Activated CD8-positive, alpha-beta T cell treated with anti-CD3 and anti-CD28 coated beads, Interleukin-2, amount 10 ng/mL, durations not matched to agents 7 days and 5 days (primary cell): ENCODE measurements at places on chromosomes 6 and 20. TPM values are rescaled to one million over a fixed set of nuclear protein-coding genes. Genes with fewer than 3 reads are reported as not detected.

CEP85L gene
- total RNA-seq: 45.7 TPM

GRCh38 chr6:47134476-47135189 is 92.5 kb upstream of the ADGRF1 start:
- peaks cover 4% of the 10 kb centered on the region for H3K4me1 ChIP-seq
- H3K36me3 ChIP-seq: no peaks in the 10 kb centered on the region
- H3K4me3 ChIP-seq: no peak overlapping the region
- H3K27ac ChIP-seq: no peak overlapping the region
- no peaks in the 10 kb centered on the region for H3K27me3 ChIP-seq
- no peak for DNase-seq

- peaks cover 75% of the 10 kb centered on the region for H3K36me3 ChIP-seq
- peak overlapping the region; percentile 97 for H3K27ac ChIP-seq
- H3K4me1 ChIP-seq: peaks cover 57% of the 10 kb centered on the region
- H3K27me3 ChIP-seq: no peaks in the 10 kb centered on the region
- peak overlapping the region; percentile 98 for H3K4me3 ChIP-seq
- peak; percentile 89 for DNase-seq
These were observed 2.3 kb downstream of the TUBB start for GRCh38 chr6:30722280-30723112.

- DNase-seq: no peak
- H3K36me3 ChIP-seq: no peaks in the 10 kb centered on the region
- H3K4me1 ChIP-seq: no peaks in the 10 kb centered on the region
These were observed 49.3 kb upstream of the L3MBTL3 start for GRCh38 chr6:129969064-129969463.

ZNF311 gene
- 0.39 TPM for total RNA-seq

DNA sequence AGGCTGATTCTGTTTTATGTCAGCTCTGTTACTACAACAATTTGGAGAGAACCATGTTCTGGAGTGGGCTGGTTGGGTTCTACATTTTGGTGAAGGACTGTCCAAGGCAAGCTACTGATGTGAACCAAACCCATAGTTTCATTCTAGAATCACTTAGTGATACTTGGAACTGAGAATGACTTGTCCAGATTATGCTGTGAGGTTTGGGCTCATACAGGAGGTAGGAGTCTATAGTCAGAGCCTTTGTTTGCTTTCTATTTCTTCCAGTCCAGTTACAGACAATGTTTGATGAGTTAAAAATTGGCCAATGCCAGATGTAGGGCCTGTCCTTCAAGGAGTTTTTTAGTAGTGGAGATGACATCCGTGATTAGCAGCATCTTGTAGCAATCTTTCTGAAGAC is 97.9 kb downstream of the LRRC1 start:
- DNase-seq: no peak
- H3K27me3 ChIP-seq: no peaks in the 10 kb centered on the region
- no peak overlapping the region for H3K27ac ChIP-seq
- peaks cover 6% of the 10 kb centered on the region for H3K4me1 ChIP-seq
- no peak overlapping the region for H3K4me3 ChIP-seq

DNA sequence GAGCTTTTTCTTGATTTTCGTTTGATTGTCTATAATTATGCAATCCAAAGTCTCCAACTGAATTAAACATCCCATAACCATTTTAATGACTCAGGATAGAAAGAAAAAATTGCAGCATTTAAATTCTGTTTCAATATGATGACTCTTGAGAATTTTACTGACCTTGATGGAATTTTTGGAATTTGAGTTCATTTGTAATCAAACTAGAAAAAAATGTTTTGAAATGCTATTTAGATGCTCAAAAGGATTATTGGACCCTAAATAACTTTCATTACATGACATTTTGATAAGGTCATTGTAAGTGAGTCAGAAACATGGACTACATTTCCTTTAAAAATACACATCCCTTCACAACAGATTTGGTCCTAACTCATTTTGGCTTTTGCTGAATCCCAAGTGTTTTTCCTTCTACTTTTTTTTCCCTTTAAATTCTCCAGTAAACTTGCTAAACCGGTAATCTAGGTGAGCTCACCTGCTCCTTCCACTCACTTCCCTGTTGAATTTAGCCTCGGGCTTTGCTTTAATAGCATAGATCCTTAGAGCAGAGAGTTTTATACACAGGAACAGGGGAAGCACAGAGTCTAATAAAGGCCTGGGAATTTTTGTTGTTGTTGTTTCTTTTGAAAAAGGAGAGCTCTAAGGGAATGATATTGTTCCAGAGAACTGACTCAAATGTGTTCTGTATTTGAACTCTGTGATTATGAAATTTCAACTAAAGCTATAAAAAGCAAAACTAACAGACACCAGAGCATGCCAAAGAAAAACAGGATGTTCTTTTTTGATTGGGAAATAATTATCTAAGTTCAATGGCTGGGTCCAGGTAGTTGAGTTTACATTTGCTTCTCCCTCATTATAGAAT is 1088.2 kb upstream of the CITED2 start:
- H3K36me3 ChIP-seq: no peaks in the 10 kb centered on the region
- no peak overlapping the region for H3K4me3 ChIP-seq
- no peaks in the 10 kb centered on the region for H3K27me3 ChIP-seq
- no peak overlapping the region for H3K27ac ChIP-seq

DNA sequence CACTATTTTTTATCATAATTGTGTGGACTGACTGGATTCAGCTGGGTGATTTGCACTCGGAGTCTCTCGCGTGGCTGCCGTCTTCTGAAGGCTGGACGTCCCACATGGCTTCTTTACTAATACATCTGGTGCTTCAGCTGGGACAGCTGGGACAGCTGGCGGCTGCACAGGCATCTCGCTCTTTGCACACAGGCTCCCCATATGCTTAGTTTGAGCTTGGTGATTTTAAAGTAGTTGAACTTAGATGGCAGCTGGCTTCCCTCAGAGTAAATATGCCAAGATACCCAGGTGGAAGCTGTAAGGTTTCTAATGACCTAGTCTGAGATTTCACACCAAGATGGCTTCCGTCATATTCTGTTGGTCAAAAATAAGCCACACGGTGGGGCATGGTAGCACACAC is 38.7 kb upstream of the PPP1R3G start:
- DNase-seq: no peak
- no peak overlapping the region for H3K27ac ChIP-seq
- no peak overlapping the region for H3K4me3 ChIP-seq
- no peaks in the 10 kb centered on the region for H3K4me1 ChIP-seq
- no peaks in the 10 kb centered on the region for H3K36me3 ChIP-seq

DNA sequence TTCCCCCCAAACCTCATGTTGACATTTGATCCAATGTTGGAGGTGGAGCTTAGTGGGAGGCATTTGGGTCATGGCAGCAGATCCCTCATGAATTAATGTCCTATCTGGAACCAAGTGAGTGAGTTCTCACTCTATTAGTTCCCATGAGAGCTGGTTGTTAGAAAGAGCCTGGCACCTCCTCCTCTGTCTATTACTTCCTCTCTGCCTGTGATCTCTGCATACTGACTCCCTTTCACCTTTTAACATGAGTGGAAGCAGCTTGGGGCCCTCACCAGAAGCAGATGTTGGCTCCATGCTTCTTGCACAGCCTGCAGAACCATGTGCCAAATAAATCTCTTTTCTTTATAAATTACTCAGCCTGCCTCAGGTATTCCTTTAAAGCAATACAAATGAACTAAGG is 127.3 kb upstream of the RALGAPA2 start:
- no peak overlapping the region for H3K4me3 ChIP-seq
- DNase-seq: no peak
- no peak overlapping the region for H3K27ac ChIP-seq
- H3K36me3 ChIP-seq: no peaks in the 10 kb centered on the region
- peaks cover 9% of the 10 kb centered on the region for H3K4me1 ChIP-seq
- no peaks in the 10 kb centered on the region for H3K27me3 ChIP-seq

DNA sequence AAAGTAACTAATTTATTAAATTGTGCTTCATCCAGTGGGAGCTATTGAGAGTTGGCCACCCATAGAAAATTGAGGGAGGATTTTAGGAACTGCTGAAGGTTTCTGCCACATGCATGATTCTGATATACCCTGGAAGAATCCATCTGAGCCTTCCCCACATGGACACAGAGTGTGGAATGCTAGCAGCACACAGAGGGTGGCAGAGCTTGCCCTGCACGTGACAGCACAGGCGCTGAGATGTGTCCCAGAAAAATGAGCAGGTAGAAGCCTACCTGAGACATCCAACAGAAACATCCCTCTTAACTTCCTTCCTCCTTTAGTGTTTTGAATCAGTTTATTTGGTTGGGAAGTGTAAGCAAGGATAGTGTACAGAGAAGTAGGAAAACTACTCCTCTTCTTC is 96.9 kb downstream of the MTHFD1L start:
- H3K4me3 ChIP-seq: no peak overlapping the region
- H3K36me3 ChIP-seq: peaks cover 34% of the 10 kb centered on the region
- H3K27ac ChIP-seq: no peak overlapping the region
- DNase-seq: no peak
- H3K27me3 ChIP-seq: no peaks in the 10 kb centered on the region

- H3K4me1 ChIP-seq: no peaks in the 10 kb centered on the region
- DNase-seq: peak; percentile 20
These were observed 406.5 kb upstream of the CHD6 start for GRCh38 chr20:42024653-42025052.

ANKRD6 gene
- total RNA-seq: 9.1 TPM

- peaks cover 44% of the 10 kb centered on the region for H3K4me1 ChIP-seq
- H3K4me3 ChIP-seq: peak overlapping the region; percentile 31
- peaks cover 8% of the 10 kb centered on the region for H3K36me3 ChIP-seq
- peak; percentile 33 for DNase-seq
These were observed 54.4 kb downstream of the PRR18 start for GRCh38 chr6:166253778-166254204.

EFCAB8 gene
- 1.5 TPM for total RNA-seq

WFDC9 gene
- total RNA-seq: not detected

GRCh38 chr6:158783851-158784250 is 35.3 kb downstream of the EZR start:
- DNase-seq: no peak
- peaks cover 83% of the 10 kb centered on the region for H3K36me3 ChIP-seq
- peaks cover 37% of the 10 kb centered on the region for H3K4me1 ChIP-seq
- peak overlapping the region; percentile 57 for H3K27ac ChIP-seq

B3GAT2 gene
- total RNA-seq: 0.05 TPM

ROS1 gene
- total RNA-seq: not detected

SNX5 gene
- total RNA-seq: 168 TPM

CD109 gene
- 4.4 TPM for total RNA-seq

DNA sequence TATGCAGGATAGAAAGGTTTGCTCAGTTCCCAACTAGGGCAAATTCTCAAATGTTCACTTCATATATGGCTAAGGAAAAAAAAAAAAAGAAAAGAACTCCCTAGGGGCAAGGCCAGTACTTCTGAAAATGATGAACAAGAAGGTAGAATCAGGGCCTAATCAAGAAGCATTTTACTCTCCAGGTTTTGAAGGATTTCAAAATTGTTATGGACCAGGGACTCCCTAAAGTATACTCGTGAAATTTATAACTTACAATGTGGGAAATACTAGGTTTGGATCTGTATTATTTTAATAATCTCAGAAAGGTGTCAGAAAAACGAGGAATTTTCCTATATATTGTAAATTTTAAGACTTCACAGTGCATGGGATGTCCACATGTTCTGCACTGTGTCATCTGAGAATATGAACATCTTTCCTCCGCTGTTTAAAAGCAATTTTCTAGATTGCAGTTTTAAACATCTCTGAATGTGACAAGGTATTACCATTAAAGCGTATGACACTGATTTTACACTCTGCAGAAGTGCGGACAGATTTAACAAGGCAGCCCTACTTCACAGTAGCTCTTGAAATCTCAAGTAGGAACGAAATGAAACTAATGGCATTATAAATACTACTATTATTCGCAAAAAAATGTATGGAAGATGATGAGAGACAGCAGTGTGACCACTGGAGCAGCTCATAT is 14.0 kb downstream of the PLAGL1 start:
- no peak overlapping the region for H3K4me3 ChIP-seq
- H3K4me1 ChIP-seq: no peaks in the 10 kb centered on the region
- no peaks in the 10 kb centered on the region for H3K27me3 ChIP-seq
- no peak for DNase-seq
- H3K36me3 ChIP-seq: no peaks in the 10 kb centered on the region

DNA sequence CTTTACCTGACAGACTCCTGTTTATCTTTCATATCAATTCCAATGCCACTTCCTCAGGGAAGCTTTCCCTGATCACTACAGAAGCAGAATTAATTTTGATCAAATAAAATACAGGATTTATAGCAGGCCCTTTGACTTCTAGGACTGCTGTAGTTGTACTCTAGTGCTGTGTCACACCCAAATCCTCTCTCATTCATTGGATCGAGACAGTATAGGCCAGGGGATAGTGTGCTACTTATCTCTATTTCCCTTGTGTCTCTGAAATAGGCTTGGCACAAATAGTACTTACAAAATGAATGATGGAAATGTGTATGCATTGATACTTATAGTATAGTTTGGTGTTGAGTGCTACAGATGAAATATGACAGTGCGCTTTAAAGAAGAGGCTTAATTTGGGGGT is 19.8 kb downstream of the RALY start:
- no peak overlapping the region for H3K4me3 ChIP-seq
- peaks cover 10% of the 10 kb centered on the region for H3K36me3 ChIP-seq
- H3K27me3 ChIP-seq: no peaks in the 10 kb centered on the region
- H3K4me1 ChIP-seq: peaks cover 74% of the 10 kb centered on the region
- no peak overlapping the region for H3K27ac ChIP-seq

DNA sequence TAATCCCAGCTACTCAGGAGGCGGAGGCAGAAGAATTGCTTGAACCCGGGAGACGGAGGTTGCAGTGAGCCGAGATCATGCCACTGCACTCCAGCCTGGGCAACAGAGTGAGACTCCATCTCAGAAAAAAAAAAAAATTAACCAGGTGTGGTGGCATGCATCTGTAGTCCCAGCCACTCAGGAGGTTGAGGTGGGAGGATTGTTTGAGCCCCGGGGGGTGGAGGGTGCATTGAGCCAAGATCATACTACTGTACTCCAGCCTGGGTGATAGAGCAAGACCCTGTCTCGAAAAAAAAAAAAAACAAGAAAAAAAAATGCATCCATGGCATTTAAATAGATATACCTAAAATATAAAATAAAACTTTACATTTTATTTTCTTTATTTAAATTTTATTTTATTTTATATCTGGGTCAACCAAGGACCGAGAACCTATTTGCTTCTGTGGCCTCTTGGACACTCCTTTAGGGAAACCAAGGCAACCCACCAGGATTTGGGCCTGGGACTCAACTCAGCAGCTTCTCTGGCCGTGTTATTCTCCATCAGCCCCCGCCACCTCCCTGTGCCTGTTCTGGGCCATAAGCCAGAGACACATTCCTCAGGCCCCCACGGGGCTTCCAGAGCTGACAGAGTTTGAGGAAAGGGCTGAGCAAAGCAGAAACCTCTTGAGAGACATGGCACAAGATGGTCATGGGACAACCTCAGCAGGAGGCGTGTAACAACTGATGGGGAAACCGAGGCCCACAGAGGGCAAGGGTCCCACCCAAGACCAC is 6.2 kb downstream of the SNTA1 start:
- H3K4me3 ChIP-seq: no peak overlapping the region
- H3K4me1 ChIP-seq: peaks cover under 1% of the 10 kb centered on the region
- H3K27me3 ChIP-seq: peaks cover 4% of the 10 kb centered on the region
- H3K27ac ChIP-seq: no peak overlapping the region
- DNase-seq: no peak
